MCF 10A (cell line): ENCODE measurements at places on chromosomes 4 and X.

GRCh38 chr4:174553828-174554227, 31.5 kb upstream of the HPGD start:
- DNase-seq: peak; percentile 86

GRCh38 chr4:6742989-6743388, 27.0 kb downstream of the BLOC1S4 start:
- no peak for DNase-seq

- DNase-seq: no peak
These were observed 77.5 kb downstream of the SLC2A9 start for GRCh38 chr4:9943761-9944160.

- peak; percentile 15 for DNase-seq
These were observed 38.8 kb downstream of the SLC34A2 start for GRCh38 chr4:25694466-25694865.

- DNase-seq: no peak
These were observed 15.6 kb downstream of the DGKQ start for GRCh38 chr4:957581-958313.

DNA sequence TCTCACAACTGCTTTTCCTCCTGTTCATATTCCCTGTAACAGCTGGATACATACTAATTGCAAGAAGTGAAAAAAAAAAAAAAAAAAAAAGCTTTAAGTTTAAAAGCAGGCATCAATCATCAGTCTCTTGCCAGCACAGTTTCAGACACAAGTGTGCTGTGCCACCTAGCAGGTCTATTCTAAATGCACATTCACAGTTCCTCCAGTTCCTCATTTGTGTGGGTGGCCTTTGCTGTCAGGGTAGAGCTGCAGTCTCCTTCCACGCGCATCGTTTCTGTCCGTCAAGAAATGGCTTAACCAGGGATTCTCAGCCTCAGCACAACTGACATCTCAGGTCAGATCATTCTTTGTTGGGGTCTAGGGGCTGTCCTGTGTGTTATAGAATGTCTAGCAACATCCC, 61.6 kb downstream of the SCML1 start:
- no peak for DNase-seq

GRCh38 chr4:155887847-155888570, 15.5 kb upstream of the TDO2 start:
- DNase-seq: no peak

DNA sequence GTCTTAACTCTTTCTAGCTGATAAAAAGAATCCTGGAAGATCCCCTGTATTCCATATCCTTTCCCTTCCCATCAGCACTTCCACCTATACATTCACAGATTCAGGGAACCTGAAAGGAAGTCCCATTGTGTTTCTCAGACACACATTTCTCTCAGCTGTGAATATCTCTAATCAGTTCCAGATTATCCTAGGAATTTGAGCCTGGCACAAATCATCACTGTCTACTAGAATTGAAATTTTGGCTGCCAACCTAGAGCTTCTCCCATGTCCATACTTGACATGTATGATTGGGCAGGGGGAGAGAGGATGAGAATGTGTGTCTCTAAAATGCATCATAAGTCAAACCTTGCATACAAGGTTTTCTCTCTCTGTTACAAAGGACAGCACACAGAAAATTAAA, 53.1 kb downstream of the NDST3 start:
- DNase-seq: no peak

DNA sequence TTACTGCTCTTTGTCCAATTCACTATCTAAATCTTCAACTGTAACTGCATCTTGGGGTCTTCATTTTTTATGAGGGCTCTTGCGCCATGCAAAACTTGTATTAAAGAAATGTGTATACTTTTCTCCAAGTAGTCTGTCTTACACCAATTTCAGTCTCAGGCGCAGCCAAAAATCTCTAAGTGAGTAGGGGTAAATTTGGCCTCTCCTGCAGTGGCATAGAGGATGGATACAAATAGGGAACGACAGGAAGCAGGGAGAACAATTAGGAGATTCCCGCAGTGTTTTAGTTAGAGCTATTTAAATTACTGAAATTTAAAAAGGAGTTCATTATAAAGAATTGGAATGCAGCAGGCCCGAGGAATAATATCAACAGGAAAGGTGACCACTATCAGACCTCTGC, 30.2 kb downstream of the DMP1 start:
- DNase-seq: no peak
